ENCODE measurements at places on chromosomes 5 and 9.
A peak's percentile ranks its signal among the peaks of the same experiment; 100 is the strongest.

GRCh38 chr9:3758816-3759576 is 233.2 kb upstream of the RFX3 start:
- no peak for DNase-seq

DNA sequence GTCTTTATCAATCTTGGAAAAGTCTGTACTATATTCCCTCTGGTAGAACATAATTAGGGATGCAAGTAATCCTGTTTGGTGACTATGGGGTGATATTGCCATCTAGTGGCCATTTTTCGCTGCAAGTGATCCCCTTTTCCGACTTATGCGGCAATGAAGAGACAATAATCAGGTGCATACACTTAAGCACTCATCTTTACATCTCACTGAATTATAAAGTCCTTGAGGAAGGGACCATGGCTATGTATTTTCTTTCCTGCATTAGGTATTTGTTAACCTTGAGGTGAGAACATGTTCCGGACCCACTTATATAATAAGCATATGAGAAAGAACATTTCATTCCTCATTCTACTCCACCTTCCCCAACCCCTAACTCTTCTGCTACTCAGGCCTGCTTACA is 19.6 kb upstream of the LIX1 start:
- peak; percentile 56 for DNase-seq

- DNase-seq, result no peak
Measured at GRCh38 chr5:40052808-40053207, 626.9 kb upstream of the PTGER4 start.

GRCh38 chr5:39757131-39757530 is 332.4 kb upstream of the DAB2 start:
- no peak for DNase-seq

GRCh38 chr5:150487199-150488061 is 20.5 kb upstream of the NDST1 start:
- DNase-seq, result no peak

GRCh38 chr9:97993000-97993399 is 9.9 kb downstream of the ANP32B start:
- DNase-seq, result no peak

DNA sequence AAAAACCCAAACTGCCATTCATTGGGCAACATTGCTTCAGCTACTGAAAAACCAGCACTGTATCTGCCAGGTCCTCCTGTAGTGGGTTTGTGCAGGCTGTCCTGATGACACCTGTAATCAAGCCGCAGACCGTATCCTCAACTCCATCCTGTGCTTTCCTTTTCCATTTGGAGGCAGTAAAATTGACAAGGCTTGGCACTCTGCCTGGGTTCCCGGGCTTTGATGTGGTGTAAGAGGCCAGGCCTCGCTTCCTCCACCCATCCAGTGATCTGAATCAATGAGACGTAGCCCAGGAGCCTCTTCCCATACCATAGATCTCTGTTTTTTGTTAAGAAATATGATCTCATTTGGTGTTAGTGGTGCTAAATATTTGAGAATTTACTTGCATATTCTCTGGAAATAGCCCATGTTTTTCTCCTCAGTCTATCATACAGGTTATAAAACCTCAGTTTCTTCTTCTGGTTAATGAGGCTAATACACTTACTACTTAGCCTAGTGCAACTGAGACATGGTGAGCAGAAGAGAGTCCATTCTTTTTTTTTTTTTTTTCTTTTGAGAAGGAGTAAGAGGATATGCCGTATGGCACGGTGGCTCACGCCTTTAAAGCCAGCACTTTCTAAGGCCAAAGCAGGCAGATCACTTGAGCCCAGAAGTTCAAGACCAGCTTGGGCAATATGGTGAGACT is 34.8 kb downstream of the LSM11 start:
- DNase-seq, result no peak

DNA sequence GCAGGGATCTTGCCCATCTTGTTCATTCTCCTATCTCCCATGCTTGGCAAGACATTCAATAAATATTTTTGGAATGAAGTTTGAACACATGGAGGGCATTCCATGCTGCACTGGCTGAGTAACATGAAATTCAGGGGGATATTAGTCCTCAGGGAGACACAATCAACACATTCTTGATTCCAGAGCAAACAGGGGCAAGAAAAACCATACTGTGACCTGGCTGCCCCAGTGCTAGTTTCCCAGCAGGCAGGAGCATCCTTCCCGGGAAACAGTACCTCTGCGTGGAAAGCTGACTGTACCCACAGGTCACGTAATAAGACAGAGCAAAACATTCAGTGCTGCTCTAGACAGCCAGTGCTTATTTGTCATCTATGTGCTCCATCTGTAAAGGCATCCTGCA is 66.3 kb upstream of the SPOCK1 start:
- DNase-seq, result no peak

DNA sequence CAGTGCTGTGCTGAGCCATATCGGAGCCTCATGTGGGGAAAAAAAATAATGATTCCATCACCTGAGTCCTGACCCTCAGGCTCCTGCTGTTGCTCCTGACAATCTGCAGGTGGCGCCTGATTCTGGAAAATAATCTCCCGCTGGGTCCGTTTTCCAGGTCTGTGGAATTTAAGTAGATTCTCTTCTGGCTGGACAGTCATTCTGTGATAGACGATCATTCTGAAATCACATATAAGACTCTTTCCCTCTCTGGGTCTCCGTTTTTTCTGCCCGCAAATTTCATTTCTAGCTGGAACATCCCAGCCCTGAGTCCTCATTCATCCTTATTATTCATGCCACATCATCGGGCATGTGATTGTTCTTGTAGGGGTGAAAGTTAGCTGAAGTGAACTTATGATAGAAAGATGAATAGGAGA is 22.1 kb upstream of the STXBP1 start:
- DNase-seq, result peak; percentile 72

DNA sequence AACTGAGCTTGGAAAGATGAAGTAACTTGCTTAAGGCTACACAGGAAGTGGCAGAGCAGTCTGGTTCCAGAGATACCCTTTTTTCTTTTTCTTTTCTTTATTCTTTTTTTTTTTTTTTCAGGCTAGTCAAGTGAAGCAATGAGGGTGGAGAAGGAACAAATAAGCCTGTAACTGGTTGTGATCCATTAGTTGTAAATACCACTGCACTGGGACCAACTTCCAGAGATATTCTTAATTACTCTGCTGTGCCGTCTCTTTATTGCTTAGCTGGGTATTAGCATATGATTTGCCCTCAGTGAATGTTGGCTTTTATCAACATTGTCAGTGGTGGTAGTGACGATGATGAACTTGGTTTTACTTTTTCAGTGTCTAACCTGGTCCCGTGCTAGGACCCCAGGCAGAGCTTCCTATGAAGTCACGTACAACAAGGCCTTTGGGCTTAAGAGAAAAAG is 26.7 kb downstream of the LNPEP start:
- DNase-seq, result no peak

GRCh38 chr9:123360161-123361085 is 4.4 kb downstream of the CRB2 start:
- peak; percentile 99 for DNase-seq

DNA sequence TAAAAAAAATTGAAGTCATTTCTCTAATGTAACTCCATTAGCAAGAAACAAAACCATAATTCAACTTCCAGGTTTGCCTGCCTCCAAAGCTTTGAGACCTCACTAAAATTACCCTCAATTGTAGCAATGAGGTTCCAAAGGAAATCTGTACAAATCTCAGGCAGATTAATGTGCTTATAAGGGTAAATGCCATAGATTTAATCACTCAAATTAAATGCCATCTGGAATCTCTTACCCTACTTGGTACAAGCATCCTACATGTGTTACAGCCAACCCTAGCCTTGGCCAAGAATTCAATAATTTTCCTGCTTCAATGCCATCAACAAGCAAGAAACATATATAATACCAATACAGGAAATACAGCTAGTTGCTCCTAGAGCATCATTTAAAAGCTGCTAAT is 452.8 kb downstream of the RAB3C start:
- no peak for DNase-seq
